ENCODE measurements at places on chromosomes 11 and 22. TPM values are rescaled to one million over a fixed set of nuclear protein-coding genes. Genes with fewer than 3 reads are reported as not detected.

The EFCAB6 gene
- 0.54 TPM for total RNA-seq

The FGF4 gene
- not detected for total RNA-seq

The CREB3L1 gene
- under 0.01 TPM for total RNA-seq

The OR4C15 gene
- total RNA-seq = not detected

The CLDN5 gene
- 9.4 TPM for total RNA-seq

The CSKMT gene
- 51.7 TPM for total RNA-seq

The DGAT2 gene
- total RNA-seq = 1.1 TPM

The OR10G4 gene
- total RNA-seq = not detected

The P2RX6 gene
- 0.54 TPM for total RNA-seq

The EI24 gene
- 38.5 TPM for total RNA-seq

The OR10G8 gene
- total RNA-seq = under 0.01 TPM

The SHISA8 gene
- under 0.01 TPM for total RNA-seq

The CCDC87 gene
- total RNA-seq = 0.27 TPM

The KRTAP5-10 gene
- total RNA-seq = not detected

The SPINDOC gene
- total RNA-seq = 21.3 TPM

The NRXN2 gene
- total RNA-seq = 1.6 TPM

The TEX54 gene
- not detected for total RNA-seq

The APOBEC3H gene
- total RNA-seq = 0.27 TPM

The OR10D3 gene
- total RNA-seq = not detected

The LUZP2 gene
- total RNA-seq = not detected

The MICAL2 gene
- total RNA-seq = 34.2 TPM

The SLCO2B1 gene
- total RNA-seq = under 0.01 TPM

The APOA5 gene
- not detected for total RNA-seq

The OR2AT4 gene
- total RNA-seq = under 0.01 TPM

The TANGO2 gene
- total RNA-seq = 63.6 TPM

The SLC22A6 gene
- not detected for total RNA-seq

The FGF3 gene
- not detected for total RNA-seq

The PTPRCAP gene
- 230 TPM for total RNA-seq

The ROBO4 gene
- 93.7 TPM for total RNA-seq

The UCP3 gene
- 2.4 TPM for total RNA-seq

The MED19 gene
- 21.5 TPM for total RNA-seq

The RFPL1 gene
- total RNA-seq = not detected

The NLRP6 gene
- total RNA-seq = 0.54 TPM

The MAPK8IP2 gene
- 0.27 TPM for total RNA-seq

The RTN4RL2 gene
- 0.27 TPM for total RNA-seq

The KLHL35 gene
- total RNA-seq = 1.6 TPM

The C11orf91 gene
- total RNA-seq = not detected

The CSF2RB gene
- 132 TPM for total RNA-seq

The SYNGR1 gene
- 92.9 TPM for total RNA-seq

The PDE2A gene
- total RNA-seq = 1.3 TPM

The RASGRP2 gene
- total RNA-seq = 204 TPM
